HuH-7.5 (cell line): ENCODE measurements at places on chromosomes 1 and 21.

DNA sequence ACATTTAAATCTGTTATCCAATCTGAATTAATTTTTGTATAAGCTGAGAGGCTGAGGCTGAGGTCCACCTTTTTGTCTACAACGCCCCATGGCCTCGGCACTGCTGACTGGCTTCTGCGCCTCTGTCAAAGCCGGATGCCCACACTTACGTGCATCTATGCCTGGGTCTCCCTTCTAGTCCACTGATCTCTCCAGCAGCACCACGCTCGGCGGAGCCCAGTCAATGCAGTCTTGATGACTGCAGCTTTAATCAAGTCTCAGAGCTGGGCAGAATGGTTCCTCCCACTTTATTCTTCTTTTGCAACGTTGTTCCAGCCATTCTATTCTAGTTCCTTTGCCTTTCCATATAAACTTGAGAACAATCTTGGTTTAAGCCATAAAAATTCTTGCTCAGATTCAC, 9.4 kb downstream of the PRDM15 start:
- no peak for DNase-seq

DNA sequence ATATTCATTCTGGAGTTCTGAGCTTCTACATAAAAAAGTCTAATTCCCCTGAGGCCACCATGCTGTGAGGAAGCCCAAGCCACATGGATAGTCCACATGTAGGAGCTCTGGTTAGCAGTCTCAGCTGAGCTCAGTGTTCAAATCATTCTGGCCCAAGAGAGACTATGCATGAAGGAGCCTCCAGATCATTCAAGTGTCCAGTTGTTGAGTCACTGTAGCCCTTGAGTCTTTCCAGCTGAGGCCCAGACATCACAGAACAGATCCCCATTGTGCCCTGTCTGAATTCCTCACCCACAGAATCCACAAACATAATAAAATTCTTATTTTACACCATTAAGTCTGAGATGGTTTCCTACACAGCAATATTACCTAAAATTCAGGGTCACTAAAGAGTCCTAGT, 107.0 kb upstream of the NGF start:
- DNase-seq, result no peak

DNA sequence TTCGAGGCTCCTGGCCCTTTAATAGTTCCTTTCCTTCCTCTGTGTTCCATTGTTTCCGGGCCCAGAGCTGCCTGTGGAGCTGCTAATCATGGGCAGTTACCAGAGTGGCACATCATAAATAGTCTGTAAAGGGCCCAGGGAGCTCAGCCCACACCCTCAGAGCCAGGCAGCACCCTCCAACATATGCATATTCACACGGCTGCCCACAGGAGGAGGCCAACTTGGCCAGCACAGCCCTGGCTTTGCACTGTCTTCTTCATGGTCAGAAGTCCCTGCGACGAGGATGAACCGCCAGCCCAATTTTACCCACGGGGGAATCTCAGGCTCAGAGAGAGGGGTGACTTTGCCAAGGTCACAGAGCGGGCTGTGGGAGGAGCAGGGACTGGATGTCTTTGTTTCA, 172.5 kb downstream of the TRABD2B start:
- no peak for DNase-seq

- no peak for DNase-seq
These were observed 47.0 kb upstream of the DIP2A start for GRCh38 chr21:46411691-46412090.

DNA sequence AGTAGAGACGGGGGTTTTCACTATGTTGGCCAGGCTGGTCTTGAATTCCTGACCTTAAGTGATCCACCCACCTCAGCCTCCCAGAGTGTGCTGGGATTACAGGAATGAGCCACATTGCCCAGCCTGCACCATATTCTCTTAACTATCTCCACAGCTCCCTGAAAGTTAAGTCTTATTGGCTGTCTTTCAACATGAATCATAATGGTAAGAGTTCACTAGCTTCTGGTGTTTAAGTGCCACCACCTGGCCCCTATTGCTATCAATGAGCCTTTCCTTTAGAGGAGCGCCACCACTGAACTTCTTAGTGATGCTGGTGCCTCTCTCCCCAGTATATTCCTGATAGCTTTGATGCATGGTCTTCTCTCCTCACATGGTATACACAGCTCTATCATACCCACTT, 15.7 kb downstream of the ZFYVE9 start:
- DNase-seq, result no peak

DNA sequence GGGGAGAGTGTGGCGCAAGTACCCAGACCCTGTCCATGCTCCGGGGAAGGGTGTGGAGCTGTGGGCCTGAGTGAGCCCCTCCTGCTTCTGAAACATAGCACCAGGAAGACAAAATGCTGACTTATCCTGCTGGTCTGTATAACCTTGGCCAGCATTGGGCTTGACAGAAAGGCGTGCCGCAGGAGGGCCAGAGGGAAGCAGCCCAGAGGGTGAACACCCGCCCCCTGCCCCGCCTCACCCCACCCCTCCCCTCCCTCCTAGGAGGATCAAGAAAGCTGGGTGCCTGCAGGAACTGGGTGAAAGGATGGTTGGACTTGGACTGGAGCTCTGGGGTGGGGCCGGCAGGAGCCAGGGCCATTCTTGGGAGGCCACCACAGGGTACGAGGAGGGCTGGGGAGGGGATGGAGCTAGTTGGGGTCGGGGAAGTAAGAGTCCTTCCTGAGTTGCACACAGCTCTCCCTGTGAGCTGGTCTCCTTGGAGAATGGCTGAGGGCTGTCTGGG, 27.1 kb downstream of the PTPRF start:
- no peak for DNase-seq

GRCh38 chr1:186518822-186519381, 58.0 kb upstream of the PDC start:
- DNase-seq, result no peak

DNA sequence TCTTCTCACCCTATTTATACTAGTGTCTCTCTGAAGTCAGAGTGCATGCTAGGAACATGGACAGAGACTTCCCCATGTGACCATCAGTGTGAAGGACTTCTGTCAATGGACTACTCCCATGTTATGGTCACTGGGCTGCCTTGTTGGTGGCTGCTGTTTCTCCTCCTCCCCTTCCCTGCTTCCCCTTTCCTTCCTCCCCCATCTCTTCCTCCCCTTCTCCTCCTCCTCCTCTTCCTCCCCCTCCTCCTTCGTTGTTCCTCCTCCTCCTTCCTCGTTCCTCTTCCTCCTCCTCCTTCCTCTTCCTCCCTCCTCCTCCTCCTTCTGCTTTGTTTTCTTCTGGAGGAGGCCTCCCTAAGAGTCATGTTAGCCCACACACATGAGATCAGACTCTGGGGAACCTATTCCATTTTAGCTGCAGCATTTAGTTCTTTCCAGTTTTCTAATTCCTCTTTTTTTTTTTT, 35.8 kb downstream of the IER5 start:
- DNase-seq, result no peak

- DNase-seq, result no peak
These were observed 51.0 kb downstream of the PGBD5 start for GRCh38 chr1:230375147-230375546.

GRCh38 chr1:30746212-30747032, 11.2 kb downstream of the LAPTM5 start:
- DNase-seq, result no peak

DNA sequence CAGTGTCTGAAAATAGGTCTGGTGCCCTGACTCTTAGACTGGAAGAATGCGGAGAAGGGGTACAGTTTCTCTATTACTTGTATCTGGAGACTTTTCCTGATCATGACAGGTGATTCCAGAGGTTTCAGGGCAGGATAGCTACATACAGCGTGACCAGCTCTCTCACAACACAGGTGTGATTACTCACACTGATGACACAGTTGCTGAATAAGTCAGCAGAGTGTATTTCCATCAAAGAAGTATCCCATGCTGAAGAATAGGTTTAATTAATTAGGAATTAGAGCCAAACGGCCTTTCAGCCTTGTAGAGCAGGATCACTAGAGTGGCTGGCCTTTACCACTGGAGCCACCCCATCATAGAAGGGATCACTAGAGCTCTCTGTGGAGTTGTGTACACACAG, 298.6 kb downstream of the LMX1A start:
- DNase-seq, result no peak

GRCh38 chr1:36580524-36580923, 97.8 kb upstream of the CSF3R start:
- no peak for DNase-seq

DNA sequence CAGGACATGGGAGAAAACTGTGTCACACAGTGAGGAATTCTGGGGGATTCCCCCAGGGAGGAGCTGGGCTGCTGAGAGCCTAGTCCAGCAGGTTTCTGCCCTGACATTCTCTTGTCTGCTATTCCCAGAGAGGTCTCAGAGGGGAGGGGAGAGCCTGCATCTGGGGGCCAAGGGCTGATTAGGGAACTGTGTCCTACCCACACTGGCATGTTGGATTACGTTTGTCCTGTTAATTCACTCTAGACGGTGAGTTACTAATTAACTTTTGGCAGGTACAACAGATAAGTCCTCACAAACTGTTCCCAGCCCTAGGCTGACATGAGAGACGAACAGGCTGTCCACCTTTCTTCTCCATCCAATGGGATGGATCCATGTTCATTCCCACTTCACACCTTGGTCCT, 2.6 kb upstream of the SH3BGRL3 start:
- no peak for DNase-seq

GRCh38 chr1:2925918-2926317, 95.3 kb upstream of the ACTRT2 start:
- no peak for DNase-seq

GRCh38 chr1:215119719-215120365, 37.3 kb downstream of the KCNK2 start:
- no peak for DNase-seq
